HT1080 (cell line): ENCODE measurements at places on chromosomes 11 and 22. TPM values are rescaled to one million over a fixed set of nuclear protein-coding genes. Genes with fewer than 3 reads are reported as not detected.

The RIBC2 gene
- 1.1 and 1.2 TPM in 2 replicates for total RNA-seq

The FOSL1 gene
- total RNA-seq: 236 and 374 TPM in 2 replicates

The PTPRCAP gene
- total RNA-seq: 0.60 TPM in 1 of 2 replicates, not detected in the other

The OR51V1 gene
- total RNA-seq: not detected in 2 replicates

The FGF3 gene
- total RNA-seq: not detected in 2 replicates

The GAL3ST1 gene
- total RNA-seq: not detected in 2 replicates

The ASRGL1 gene
- total RNA-seq: 12.2 and 13.6 TPM in 2 replicates

The WNT11 gene
- not detected in 2 replicates for total RNA-seq

The ANO9 gene
- total RNA-seq: not detected in 2 replicates

The TMEM191B gene
- 0.10 and 0.51 TPM in 2 replicates for total RNA-seq
